Left lobe of liver (tissue), 2 donors: ENCODE measurements at places on chromosomes 13 and 19. TPM values are rescaled to one million over a fixed set of nuclear protein-coding genes. Genes with fewer than 3 reads are reported as not detected.

GRCh38 chr13:66635526-66635925, 594.6 kb downstream of the PCDH9 start:
- no peak for DNase-seq

- no peak for DNase-seq
Observed at GRCh38 chr19:29687244-29687896, 22.1 kb downstream of the PLEKHF1 start.

- DNase-seq: no peak
Observed at GRCh38 chr13:80086304-80086721, 254.6 kb downstream of the SPRY2 start.

The C19orf33 gene
- total RNA-seq: 0.40 TPM

The LILRB3 gene
- total RNA-seq: 1.2 TPM

- no peak for DNase-seq
Observed at GRCh38 chr19:38877781-38878574, at the start of gene RINL. TSS of gene RINL (minus strand) at chr19:38878275. CDS start at chr19:38876742, 1,533 bp downstream.

GRCh38 chr19:21023901-21024300, 3.4 kb downstream of the ZNF430 start:
- DNase-seq: no peak
